ENCODE measurements at places on chromosomes 13 and 19. TPM values are rescaled to one million over a fixed set of nuclear protein-coding genes. Genes with fewer than 3 reads are reported as not detected.

Gene SBK2
- total RNA-seq = not detected

Gene IZUMO2
- not detected for total RNA-seq

Gene CDC42EP5
- total RNA-seq = 12.1 TPM

DNA sequence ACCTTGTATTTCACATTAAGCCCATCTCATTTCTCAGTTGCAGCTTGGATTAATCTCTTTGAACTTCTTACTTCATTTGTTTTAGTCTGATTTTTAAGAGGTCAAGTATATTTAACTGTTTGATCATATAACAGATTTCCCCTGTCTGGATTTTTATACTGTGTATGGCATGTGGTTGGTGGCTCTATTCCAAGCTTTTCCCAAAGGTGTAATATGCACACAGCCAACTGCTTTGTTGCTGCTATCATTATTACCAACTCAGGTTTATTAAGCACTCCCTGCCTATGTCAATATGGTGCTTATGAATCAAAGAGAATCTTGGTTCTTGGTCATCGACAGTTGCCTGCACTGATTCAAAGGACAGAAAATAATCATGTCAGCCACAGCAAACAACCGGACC lies 92.6 kb downstream of the RAP2A start:
- H3K4me3 ChIP-seq = no peak overlapping the region
- DNase-seq = no peak
- H3K36me3 ChIP-seq = no peaks in the 10 kb centered on the region
- no peak overlapping the region for H3K27ac ChIP-seq
- H3K4me1 ChIP-seq = no peaks in the 10 kb centered on the region

DNA sequence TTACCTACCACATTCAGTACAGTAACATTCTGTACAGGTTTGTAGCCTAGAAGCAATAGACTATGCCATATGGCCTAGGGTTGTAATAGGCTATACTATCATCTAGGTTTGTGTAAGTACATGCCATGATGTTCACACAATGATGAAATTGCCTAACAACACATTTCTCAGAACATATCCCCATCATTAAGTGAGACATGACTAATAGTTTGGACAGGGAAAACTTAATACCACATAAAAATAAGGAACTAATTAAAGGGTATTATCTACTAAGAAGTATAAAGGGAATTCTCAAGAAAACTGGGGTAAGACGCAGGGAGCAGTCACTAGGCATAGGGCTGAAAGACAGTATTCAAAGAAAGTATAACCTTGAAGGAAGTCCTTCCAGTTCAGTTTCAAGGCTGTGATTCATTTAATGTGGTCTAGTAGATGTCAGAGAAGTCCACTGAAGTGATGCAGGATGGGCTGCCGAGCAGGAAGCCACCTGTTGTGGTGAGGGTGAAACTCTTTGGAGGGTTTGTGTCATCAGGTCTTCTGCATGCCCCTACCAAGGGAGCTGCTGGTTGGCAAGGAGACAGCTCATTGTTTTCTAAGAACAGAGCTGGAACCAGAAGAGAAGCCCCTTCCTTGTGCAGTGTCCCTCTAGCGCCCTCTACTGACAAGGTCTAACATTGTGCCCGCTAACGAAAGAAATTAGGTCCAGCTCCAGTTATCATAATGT lies 122.9 kb downstream of the OLFM4 start:
- H3K4me1 ChIP-seq = no peaks in the 10 kb centered on the region
- no peak overlapping the region for H3K27ac ChIP-seq
- H3K36me3 ChIP-seq = no peaks in the 10 kb centered on the region
- H3K4me3 ChIP-seq = no peak overlapping the region

Measured in sigmoid colon (tissue), 7 donors.